SK-N-SH (cell line): ENCODE measurements at places on chromosomes 12 and 14. TPM values are rescaled to one million over a fixed set of nuclear protein-coding genes. Genes with fewer than 3 reads are reported as not detected.

MIP gene
- not detected in 2 replicates for polyA plus RNA-seq

COCH gene
- polyA plus RNA-seq: 9.3 and 9.9 TPM in 2 replicates

VCPKMT gene
- 6.7 and 7.3 TPM in 2 replicates for polyA plus RNA-seq

SERPINA10 gene
- polyA plus RNA-seq: not detected in 2 replicates

TOGARAM1 gene
- 2.1 and 4.1 TPM in 2 replicates for polyA plus RNA-seq

IL26 gene
- not detected in 2 replicates for polyA plus RNA-seq

ARHGEF25 gene
- 48.1 and 51.6 TPM in 2 replicates for polyA plus RNA-seq

CCDC38 gene
- polyA plus RNA-seq: not detected in 2 replicates

DAO gene
- not detected in 2 replicates for polyA plus RNA-seq
